ENCODE measurements at places on chromosomes 16 and 17.

DNA sequence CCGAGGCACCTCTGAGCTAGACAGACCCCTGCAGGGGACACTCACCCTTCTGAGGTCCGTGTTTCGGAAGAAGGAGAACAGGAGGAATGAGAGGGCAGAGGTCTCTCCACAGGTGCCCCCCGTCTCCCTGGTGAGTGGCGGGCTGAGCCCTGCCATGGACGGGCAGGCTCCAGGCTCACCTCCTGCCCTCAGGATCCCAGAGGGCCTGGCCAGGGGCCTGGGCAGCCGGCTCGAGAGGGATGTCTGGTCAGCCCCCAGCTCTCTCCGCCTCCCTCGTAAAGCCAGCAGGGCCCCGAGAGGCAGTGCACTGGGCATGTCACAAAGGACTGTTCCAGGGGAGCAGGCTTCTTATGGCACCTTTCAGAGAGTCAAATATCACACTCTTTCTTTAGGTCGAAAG is 62.8 kb downstream of the DHRS7C start:
- DNase-seq = no peak

GRCh38 chr16:89004209-89004831 is 27.3 kb upstream of the CBFA2T3 start:
- DNase-seq = no peak

DNA sequence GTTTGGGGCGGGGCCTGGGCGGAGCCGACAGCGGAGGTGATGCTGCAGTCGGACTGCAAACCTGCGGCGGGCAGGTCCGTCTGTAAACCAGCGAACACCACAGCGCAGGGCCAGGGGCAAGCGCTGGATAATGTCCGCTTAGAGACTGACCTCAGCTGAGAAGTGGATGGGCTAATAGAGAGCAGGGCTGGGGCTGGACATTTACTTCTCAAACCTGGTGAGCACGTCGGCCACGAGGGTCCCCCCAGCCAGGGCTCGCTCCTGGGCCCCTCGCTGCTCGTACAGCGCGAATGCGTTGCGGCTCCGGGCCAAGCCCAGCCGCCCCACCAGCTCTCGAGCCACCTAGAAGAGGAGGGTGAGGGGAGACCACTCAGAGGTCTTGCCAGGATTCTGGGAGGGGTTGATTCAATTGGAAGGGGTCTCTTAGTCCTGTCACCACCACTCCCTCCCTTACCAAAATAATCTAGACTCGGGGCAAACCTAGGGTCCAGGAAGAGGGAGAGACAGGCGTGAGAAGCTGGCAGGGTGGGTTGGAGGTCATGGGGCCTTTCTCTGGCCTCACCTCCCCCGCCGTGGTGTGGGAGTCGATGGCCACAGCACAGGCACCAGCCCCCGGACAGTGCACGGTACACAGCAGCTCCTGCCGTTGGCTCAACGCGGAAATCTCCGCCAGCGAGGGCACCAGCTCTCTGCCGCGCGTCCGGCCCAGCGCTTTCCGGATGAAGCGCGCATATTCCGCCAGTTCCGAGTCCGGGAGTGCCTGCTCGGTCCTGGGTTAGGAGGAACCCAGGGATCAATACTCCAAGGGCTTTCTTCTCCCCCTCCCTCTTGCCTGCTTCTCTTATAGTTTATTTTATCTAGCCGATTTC is 5.8 kb downstream of the PLEKHH3 start:
- DNase-seq = no peak

DNA sequence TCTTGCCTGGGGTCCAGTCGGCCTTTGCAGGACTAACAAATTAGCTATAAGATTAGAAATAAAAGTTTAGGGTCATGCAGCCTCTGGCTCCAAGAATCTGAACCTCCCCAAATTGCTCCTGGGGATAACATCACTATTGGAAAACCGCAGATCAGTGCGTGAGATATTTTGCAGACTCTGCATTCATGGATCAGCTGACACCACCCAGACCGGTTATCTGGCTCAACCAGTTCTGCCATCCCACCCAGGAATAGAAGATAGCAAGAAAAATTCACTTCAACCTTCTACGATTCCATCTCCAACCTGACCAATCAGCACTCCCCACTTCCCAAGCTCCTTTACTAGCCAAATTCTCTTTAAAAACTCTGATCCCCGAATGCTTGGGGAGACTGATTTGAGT is 4.3 kb upstream of the PGS1 start:
- no peak for DNase-seq

DNA sequence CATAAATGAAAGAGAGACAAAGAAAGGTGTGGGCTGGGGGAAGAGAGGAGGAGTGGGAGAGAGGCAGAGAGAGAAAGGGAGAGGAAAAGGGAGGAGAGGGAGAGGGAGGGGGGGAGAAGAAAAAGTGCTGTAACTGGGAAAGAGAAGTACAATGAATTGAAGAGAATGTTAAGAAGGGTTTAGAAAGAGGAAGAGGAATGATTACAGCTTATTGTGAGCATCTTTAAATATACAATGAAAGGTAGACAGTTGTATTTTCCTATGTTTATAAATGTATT is 229.1 kb upstream of the PMFBP1 start:
- DNase-seq = no peak

DNA sequence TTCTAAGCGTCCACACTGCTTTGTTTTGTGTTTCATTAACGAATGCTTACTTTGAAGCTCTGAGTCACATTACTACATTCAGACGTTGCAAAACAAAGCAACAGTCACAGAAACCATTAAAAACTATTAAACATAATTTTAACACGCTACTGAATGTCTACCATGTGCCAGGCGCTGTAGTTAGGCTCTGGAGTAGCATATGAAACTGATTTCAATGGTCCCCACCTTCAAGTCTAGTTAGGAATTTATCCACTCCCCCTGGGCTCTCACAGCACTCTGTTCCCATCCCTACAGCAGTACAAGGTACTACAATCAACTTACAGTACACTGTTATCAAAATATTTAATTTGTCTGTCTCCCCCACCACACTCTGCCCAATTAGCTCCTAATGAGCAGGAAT is 631 bp downstream of the UTP6 start:
- no peak for DNase-seq

GRCh38 chr17:57707892-57708291 is 37.2 kb downstream of the CCDC182 start:
- DNase-seq = peak; percentile 52

DNA sequence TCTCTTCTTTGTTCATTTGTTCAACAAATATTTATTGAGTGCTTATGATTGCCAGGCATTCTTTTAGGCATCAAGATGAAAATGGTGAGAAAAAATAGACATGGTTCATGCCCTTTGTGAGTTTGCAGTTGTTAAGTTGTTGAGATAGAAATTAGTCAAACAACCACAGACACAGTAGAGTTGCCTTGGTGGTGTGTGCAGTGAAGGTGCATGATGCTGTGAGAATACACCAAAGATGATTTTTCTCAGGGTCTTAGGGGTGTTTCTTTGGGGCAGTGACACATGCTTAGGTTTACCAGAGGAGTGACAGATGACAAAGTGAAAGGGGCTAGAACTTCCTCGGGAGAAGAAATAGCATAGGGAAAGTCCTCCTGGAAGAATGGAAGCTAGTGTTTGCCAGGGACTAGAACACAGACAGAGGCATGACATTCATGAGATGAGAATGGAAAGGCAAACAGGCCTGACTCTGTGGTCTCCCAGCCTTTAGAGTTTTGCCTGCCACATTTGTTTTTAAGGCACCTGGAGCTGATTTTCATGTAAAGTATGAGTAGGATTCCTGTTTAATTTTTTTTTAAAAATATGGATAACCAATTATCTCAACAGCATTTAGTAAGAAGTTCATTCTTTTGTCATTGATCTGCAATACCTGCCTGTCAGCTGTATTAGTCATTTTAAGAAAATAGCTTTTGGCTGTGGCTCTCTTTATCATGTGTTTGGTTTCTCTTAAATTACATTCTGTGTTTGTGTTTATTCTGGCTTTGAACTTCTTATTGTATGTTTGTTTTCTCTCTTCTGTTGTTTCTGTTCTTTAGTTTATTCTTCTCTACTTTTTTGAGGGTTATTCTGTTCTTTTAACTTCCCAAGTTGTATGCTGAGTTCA is 36.6 kb downstream of the CYLD start:
- no peak for DNase-seq

DNA sequence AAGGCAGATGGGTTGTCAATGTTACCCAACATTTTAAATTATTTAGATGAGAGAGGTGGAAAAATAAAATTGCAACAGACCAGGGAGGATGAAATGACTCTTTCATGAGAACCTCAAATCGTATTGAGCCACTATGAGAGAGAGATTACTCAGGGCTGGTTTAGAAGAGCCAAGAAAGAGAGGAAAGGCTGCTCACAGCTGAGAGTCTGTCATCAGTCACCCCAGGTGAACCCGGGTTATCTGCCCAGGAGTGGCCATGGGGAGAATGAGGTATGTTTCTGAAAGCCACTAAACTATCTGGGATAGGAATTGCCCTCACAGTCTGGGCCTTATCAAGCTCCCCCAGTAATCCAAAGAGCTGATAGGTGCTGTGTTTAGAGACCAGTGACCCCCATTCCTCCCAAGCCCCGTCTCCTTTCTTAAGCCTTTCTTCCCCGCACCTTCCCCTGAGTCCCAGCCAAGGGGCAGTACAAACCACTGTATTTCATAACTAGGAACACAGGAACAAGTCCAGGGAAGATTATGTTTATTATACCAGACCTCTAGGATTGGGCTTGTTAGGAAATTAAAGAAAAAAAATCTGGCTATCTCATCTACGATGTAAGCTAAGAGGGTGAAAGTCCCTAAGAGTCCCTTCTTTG is 158.9 kb upstream of the NOL11 start:
- no peak for DNase-seq

DNA sequence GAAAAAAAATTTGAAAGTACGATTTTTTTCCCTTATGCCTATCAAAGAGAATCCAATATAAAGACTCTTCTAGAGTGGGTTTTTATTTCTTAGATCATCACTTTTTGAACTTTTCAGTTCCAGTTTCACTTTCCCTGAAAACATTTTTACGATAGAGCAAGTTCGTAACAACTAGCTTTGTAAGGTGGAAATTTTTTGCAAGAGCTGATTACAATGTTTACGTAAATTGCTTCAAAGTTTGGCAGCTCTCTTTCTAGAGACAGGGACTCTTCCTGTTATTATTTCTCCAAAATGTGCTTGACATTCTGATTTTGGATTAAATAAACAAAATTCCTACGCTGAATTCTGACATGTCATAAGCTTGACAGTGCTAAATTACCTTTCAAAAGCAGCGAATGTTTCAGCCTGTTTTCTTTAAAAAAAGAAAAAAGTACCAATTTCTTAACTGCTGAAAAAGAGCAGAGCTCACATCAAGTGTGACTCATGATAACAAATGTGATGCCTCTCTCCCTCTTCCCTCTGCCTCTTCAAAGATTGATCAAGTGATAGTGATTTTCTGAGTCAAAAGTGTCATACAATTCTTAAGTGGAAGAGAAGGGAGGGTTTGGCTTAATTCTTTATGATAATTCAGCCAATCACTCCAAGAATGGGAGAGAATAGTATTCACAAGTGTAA is 175.2 kb downstream of the KCNJ2 start:
- no peak for DNase-seq

- DNase-seq = peak; percentile 64
Measured at GRCh38 chr16:31452631-31453106, 6.6 kb upstream of the ARMC5 start.

- no peak for DNase-seq
Measured at GRCh38 chr17:69590671-69591070, 176.2 kb downstream of the MAP2K6 start.

DNA sequence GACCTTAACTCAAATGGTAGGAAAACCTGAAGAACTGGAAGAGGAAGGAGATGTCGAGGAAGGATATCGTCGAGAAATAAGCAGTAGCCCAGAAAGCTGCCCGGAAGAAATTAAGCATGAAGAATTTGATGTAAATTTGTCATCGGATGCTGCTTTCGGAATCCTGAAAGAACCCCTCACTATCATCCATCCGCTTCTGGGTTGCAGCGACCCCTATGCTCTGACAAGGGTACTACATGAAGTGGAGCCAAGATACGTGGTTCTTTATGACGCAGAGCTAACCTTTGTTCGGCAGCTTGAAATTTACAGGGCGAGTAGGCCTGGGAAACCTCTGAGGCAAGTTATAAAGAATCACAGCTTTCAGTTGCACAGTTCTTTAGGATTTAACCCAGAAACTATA is 15.5 kb downstream of the ERCC4 start:
- no peak for DNase-seq

DNA sequence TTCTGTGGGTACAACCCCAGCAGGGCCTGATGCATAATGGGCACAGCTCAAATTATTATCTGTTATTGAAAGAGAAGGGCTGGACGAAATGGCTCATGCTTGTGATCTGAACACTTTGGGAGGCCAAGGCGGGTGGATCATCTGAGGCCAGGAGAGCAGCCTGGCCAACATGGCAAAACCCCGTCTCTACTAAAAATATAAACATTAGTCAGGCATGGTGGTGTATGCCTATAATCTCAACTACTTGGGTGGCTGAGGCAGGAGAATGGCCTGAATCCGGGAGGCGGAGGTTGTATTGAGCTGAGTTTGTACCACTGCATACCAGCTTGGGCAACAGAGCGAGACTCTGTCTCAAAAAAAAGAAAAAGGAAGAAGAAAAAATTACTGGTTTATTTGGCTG is 100.7 kb downstream of the ABCC1 start:
- DNase-seq = no peak

GRCh38 chr16:84924331-84925091 is 86.8 kb downstream of the ZDHHC7 start:
- DNase-seq = no peak

- DNase-seq = peak; percentile 65
Measured at GRCh38 chr17:47882247-47882646, 13.8 kb upstream of the SP2 start.

DNA sequence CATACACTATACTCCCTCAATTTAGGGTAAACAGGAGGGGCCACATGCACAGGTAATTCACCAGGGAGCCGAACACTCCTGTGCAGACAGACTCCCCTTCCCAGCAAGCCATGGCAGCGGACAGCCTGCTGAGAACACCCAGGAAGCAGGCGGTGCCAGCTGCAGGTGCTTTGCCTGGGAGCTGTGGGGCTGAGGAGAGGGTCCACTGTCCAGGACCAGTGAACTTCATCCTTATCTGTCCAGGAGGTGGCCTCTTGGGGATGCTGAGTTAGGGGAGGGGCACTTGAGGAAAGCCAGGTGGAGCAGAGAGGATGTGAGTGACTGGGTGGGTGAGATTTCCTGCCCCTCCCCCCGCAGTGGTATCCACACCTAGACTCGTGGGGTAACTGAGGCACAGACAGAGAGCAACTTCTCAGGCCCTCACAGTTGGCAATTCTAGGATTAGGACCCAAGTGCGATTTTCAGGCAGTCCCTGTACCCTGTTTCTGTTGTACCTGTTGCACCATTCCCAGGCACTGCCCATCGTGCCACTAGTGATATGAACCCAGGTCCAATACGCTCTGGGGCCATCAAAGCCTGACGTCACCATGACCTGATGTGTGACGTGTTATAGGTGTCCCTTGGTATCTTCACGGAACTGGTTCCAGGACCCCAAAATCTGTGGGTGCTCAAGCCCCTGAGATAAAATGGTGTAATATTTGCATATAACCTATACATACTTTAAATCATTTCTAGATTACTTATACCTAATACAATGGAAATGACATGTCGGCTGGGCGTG is 1.2 kb downstream of the GRN start:
- no peak for DNase-seq
